ENCODE measurements at places on chromosomes 13 and 19. TPM values are rescaled to one million over a fixed set of nuclear protein-coding genes. Genes with fewer than 3 reads are reported as not detected.

DNA sequence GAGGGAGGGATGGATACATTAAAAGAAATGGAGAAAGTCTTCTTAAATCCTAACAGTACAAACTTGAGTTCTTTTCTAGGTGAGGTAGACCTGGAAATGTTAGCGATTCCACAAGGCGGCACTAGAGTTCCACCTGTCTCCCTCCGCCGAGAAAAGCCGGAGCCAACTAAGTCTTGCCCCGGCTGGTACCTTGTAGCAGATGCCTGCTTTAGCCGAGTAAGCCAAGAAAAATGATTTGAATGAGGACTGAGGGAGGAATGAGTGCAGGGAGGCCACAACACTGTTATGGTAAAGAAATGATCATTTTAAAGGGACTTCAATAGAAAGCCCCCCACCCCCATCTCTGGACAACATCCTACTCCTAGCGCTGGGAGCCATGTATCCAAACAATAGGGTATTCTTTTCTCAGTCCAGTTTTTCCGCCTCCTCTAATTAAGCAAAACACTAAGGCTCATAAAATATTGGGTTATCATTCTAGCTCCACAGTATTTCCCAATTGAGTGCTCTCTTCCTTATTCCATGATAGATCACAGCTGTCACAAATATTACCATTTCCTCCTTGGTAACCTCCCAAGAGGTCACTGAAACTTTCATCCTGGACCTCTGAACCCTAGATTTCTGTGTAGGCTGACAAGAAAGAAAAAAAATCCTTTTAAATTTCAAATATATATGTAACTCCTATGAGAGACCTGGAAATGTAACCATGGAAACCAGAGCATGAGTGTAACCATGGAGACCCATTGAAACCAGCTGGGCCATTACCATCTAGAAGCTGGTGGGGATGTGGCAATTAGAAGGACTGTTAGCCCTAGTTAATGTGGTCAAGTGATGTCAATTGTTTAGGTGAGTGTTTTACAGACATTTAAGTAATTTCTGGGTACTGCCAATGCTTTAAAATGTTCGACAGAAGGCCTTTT, 58.3 kb downstream of the GPALPP1 start:
- peak; percentile 63 for DNase-seq

- DNase-seq: no peak
Measured at GRCh38 chr13:51068501-51068900, 42.6 kb downstream of the C13orf42 start.

Gene ACER1
- total RNA-seq: not detected

GRCh38 chr13:38255600-38255999, 94.1 kb upstream of the UFM1 start:
- no peak for DNase-seq

Gene MEGF8
- total RNA-seq: 36.8 TPM

GRCh38 chr13:49536144-49536873, 40.6 kb downstream of the PHF11 start:
- no peak for DNase-seq

- peak; percentile 59 for DNase-seq
Measured at GRCh38 chr19:2610637-2611482, 91.6 kb downstream of the GNG7 start.

- peak; percentile 76 for DNase-seq
Measured at GRCh38 chr13:30792285-30793000, 57.1 kb downstream of the ALOX5AP start.

DNA sequence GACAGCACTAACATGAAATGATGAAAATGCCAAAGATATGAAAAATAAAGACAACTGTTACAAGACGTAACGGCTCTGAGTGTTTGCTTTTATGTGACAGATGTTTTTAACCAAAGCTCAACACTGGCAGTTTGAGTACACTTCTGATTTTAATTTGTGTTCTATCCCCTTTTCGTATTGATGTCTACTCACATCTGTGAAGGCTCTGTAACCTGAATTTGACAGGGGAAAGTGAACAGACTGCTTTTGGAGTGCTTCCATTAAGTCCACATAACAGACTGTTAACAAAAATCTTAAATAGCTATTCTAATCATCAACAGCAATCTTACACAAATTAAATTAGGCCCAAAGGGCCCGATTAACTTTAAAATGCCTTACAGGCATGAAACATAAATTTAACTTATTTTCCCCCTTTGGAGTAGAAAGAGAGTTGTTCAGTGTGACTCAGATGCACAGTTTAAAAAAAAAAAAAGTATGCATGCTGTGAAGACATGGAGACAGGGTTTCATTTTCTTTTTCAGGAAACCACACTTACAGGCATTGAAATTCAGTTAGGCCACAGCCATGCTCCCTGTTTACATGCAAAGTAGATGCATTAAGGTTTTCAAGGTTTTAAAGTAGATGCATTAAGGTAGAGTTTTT, 16.3 kb upstream of the RNASEH2B start:
- no peak for DNase-seq

Gene SLC25A42
- total RNA-seq: 5.1 TPM
